ENCODE measurements at places on chromosomes 2 and 18. TPM values are rescaled to one million over a fixed set of nuclear protein-coding genes. Genes with fewer than 3 reads are reported as not detected.

Gene RAB11FIP5
- 17.8 TPM for polyA plus RNA-seq

Gene SMYD5
- polyA plus RNA-seq, result 29.5 TPM

Gene ERMN
- polyA plus RNA-seq, result 0.25 TPM

Gene MEIS1
- polyA plus RNA-seq, result 12.1 TPM

DNA sequence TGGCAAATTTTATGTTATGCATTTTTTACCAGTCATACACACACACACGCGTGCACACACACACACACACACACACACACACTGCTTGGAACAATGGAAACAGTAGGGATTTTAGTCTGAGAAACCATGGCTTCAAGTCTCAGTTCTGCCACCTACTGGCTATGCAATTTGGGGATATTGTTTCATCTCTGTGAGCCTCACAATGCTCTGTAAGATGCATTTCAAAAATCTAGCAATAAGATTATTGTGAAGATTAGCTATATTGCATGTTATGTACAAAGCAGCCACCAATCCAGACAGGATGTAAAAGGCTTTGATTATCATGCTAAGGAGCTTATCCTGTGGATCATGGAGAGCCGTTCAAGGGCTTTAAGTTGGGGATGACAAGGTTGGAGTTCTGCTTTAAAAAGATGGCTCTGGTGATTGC lies 401.4 kb downstream of the NBAS start:
- DNase-seq, result peak; percentile 53

DNA sequence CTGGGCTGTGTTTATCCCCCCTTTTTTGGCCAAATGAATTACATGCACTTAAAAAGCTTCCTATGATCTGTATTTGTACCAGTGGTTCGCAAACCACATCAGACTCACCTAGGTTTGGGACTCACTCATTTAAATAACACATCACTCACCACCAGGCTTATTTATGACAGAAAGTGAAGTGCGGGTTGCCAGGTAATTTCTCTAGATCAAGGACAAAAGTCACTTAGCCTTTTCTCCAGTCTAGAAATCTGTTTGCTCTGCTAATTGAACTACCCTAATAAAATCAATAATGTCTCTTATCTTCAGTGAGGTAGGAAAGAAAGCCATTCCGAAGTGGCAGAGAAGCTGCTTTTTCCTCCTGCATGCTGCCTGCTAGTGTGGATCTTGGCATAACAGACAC lies 88.1 kb upstream of the SLC8A1 start:
- DNase-seq, result no peak

Gene CYRIA
- polyA plus RNA-seq, result 9.6 TPM

DNA sequence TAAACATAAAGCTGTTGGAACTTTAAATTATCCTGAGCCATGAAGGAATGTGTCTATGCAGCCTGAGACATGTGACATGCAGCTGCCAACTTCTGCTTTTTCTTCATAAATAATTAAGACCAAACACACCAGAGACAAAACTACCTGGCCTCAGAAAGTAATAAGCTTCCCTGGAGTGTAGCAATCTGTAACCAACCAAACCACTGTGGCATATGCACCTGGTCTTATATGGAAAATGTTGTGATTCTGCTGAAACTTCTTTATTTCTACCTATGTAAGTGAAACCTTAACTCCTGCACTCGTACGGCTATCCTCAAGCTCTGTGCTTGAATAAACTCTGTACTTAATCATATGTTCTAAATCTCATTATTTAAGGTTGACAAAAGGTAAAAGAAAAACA lies 515.0 kb downstream of the TMEM182 start:
- DNase-seq, result no peak

Gene TTC31
- 21.6 TPM for polyA plus RNA-seq
